ENCODE measurements at places on chromosomes 12 and 14.
A peak's percentile ranks its signal among the peaks of the same experiment; 100 is the strongest.

DNA sequence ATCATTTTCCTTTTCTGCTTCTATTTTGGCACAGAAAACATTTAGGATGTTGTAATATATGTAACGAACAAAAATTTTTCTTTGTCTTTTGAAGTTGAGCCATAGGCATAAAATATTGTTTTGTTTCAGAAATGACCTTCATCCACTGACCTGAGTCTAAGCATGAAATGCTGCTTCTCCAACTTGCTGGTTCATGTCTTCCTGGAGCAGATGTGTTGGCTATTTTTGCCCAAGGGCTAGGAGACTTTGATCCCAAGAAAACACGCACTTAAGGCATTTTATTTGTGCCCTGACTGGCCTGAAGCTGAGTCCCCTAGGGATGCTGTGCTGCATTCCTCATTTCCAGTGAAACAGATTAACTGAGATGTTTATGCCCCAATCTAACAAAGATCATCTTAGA lies 27.2 kb upstream of the ALG10B start:
- no peak for DNase-seq

DNA sequence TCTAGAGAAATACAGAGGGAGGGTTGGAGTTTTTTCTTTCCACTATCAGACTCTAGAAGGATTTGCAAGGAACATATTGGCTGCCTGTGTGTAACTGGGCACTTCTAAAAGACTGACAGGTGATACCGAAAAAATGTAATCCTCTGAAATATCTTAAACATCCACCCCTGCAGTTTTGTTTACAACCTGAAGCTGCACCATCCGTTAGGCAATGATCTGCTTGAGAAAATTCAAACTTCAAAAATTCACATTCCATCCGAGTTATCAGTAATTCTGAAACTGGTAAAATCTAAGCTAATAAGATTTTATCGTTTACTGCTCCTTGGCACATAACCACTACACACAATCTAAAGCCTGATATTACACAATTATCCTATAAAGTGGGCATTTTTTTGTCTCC lies 528.6 kb downstream of the FUT8 start:
- DNase-seq = no peak

DNA sequence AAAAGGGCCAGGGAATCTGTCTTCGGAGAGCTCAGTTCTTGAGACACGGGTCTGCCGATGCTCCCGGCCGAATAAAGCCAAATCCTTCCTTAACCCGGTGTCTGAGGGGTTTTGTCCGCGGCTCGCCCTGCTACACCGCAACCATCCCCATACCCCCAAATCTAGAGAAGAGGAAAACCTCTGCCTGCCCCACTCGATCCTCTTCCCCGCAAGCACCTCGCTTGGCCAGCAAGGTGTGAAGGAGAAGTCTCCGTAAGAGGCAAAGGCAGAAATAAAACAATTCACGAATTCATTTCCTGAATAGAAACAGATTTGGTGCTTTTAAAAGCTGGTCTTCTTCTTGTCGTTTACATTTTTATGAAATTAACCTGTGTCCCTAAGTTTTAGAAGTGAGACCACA lies 67.3 kb upstream of the GALNT9 start:
- no peak for DNase-seq

DNA sequence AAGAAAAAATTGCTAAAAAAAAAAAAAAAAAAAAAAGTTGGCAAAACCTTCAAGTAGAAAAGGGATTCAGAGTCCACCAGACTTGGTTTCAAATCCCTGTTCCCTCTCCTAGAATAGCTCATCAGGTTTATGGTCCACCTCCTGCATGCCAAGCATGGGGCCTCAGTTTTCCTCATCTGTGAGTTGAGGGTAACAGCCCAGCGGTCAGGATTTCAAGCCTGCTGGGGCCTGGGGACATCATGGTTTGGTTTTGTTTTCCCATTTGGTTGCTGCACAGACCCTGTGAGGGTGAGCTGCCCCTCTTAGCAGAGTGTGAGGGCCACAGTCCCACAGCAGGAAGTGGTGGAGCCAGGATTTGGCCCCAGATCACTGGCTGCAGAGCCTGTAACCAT lies 12.5 kb downstream of the FAM222A start:
- no peak for DNase-seq

GRCh38 chr12:52221912-52222457 lies 11.1 kb upstream of the KRT7 start:
- peak; percentile 73 for DNase-seq

DNA sequence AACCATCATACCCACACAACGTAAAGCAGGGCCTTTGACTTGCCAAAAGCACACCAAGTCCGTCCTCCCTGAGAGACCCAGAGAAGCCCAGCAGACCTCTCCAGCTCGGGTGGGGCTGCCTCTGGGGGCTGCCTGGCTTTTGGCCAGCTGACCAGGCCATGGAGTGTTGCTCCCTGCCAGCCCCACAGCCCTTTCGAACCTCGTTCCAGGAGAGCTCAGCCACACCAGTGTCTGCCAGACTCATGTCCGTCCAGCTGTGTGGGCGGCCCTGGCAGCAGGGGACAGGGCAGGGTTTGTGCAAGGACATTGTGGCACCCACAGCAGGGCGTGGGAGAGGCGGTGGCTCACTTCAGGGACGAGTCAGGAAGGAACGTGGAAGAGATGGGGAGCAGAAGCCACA lies 22.6 kb upstream of the IRF2BPL start:
- no peak for DNase-seq

DNA sequence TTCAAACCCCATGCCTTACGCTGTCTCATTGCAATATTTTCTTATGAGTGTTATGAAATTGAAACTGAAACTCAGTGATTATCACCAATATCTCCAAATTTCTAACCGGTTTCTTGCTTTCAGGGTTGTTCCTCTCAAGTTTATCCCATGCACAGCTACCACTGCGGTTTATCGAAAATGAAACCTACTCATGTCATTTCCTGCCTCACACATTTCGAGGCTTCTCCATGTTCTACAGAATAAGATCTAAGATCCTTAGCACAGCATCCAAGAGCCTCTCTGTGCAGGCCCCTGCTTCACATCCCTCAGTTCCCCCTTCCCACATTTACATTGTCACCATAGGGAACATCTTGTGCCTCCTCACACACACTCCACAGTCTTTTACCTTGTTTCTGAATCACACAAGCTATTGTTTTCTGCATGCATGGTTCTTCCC lies 45.5 kb upstream of the FAR2 start:
- no peak for DNase-seq

- DNase-seq = no peak
Observed at GRCh38 chr14:74804219-74804825, 41.2 kb downstream of the YLPM1 start.

DNA sequence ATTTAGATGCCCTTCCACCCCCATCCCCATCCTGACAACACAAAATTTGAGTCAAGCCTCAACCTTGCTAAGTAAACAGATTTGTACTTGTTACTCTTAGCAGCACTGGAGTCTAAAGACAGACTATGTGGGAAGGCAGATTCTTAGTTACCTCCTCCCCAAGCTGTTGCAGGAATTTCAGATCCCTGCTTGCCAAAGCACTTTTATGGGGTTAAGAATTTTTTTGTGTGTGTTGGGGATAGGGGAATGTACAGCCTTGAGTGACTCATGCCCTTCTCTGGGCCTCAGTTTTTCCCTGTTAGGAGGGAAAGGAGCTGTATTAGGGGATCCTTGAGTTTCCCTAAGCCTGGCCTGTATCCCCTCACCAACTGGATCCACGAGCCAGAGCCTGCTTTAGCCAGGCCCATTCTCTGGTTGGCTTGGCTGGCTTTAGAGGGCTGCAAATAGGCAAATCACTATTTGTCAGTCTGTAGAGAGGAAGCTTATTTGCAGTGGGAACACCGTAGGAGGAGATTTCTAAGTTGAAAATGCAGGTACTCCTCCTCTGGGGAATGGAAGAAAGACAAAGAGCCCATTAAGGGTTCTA lies 27.7 kb upstream of the RNU6-8 start:
- no peak for DNase-seq

DNA sequence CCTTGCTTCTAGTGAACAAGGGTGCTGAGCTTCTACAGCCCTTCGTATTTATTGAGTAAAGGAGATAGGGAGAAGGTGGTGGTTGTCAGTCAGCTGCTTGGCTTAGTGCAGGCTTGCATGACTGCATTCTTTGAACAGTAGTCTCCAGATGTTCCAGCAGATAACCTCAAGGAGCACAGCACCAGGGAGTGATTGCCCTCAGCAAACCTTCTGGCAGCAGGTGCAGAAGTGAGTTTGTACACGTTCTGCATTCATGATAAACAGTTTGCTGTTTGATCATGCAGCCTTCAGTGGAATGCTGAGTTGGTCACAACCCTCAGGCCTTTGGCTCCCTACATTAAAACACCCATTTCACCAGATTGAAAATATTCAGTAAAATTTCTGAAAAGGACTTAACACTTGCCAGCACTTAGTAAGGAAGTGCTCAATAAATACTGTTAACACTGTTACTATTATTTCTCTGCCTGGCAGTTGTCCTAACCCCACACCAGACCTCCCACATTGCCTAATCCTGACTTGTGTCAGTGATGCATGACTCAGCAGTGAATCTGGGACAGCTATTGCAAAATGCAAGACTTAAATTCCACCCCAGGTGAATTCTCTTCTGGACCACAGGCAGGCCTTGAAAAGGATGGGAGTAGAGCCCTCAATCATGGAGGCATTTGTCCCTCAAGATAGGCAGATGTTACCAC lies 18.9 kb upstream of the CARMIL3 start:
- no peak for DNase-seq
